ENCODE measurements at places on chromosomes 5 and 9.

DNA sequence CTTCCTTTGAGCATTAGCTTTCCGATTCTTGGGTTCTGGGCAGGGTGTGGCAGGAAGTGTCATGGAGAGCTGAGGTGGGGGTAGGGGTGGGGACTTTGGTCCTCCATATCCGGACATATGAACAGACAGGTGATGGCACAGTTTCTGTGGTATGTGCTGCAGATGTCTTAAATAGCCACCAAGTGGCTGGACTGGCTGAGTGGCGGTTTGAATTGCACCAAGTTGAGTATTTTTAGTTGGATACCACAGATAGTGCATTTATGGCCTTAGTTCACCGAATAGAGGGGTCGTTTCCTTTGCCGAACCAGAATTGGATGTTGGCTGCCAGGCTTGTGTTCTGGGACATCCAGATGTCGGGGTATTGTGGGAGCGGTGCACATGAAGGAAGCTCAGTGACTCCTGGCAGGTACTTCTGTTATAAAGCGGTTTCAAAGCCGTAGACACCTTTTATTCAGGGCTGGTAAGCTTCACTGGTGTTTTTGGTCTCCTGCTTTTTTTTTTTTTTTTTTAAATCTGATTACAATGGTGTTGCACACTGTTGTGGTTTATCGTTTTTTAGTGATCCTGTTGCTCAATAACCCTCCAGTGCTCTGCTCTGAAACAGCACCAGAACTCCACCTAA is 15.1 kb upstream of the TNFAIP8 start:
- no peak for DNase-seq

DNA sequence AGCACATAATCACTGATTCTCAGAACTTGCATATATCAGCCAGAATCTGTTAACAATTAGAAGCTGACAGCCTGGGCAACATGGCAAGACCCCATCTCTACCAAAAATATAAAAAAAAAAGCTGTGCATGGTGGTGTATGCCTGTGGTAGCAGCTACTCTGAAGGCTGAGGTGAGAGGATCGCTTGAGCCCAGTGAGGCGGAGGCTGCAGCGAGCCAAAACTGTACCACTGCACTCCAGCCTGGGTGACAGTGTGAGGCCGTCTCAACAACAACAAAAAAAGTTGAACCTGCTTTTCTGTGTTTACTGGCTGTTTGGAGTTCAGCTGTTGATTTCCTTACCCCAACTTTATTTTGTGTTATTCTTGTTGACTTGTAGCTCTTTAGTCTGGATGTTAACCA is 66.8 kb downstream of the GOLPH3 start:
- no peak for DNase-seq

DNA sequence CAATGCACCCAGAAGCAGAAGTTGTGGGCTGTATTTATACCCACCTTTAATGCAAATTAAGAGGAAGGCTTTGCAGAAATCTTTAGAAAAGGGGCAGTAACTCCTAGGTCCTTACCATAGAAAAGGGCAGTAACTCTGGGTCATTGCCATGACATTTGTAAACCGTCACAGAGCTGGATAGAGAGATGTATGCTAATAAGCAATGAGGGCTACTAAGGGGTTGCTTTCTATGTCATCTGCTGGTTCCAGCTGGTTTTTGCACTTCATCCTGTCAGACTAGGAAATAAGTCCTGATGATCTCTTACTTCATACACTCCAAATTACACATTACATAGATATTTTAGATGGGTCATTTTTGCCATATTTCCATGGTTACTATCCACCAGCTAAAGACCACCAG is 299.1 kb upstream of the TYRP1 start:
- DNase-seq = no peak

DNA sequence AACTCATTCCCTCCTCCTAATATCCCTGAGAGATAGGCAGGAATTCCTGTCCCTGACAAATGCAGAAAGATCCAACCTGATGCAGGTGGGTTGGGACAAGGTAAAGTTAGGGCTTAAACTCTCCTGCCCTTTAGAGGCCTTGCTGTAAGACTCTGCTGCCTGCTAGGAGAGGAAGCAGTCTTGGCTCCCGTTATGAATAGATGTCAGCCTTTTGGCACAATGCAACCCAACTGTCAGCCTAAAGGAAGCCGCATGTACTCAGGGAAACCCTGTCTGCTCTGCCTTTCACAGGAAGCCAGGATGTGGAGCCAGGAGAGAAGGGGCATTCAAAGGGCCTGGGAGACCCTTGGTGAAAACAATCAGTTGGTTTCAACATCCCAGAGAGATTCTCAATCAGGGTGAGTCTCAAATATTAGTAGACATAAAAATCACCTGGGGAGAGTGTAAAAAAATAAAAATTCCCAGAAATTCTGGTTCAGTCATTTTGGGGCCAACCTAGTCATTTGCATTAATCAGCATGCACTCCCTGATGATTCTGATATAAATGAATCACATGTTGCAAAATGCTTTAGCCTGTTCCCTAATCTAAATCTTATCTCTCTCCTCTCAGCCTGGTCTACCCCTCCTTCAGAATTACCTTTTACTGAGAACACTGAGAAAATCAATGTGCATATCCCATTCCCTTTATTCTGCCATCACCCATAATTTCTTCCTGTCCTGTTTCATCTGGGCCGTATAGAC is 136.2 kb upstream of the TRIM32 start:
- DNase-seq = no peak
